Thoracic aorta endothelial cell (primary cell): ENCODE measurements at places on chromosomes 3 and 15. TPM values are rescaled to one million over a fixed set of nuclear protein-coding genes. Genes with fewer than 3 reads are reported as not detected.

The TIMP4 gene
- total RNA-seq: 0.14 TPM in 1 of 2 replicates, not detected in the other

The HIGD2B gene
- not detected in 2 replicates for total RNA-seq

The CKMT1B gene
- total RNA-seq: not detected in 2 replicates

The THSD4 gene
- 19.3 and 26.1 TPM in 2 replicates for total RNA-seq

The POTEB2 gene
- not detected in 2 replicates for total RNA-seq

The NR1I2 gene
- total RNA-seq: not detected in 2 replicates

The GBE1 gene
- 211 and 225 TPM in 2 replicates for total RNA-seq

The GOLGA8J gene
- not detected in 2 replicates for total RNA-seq

The SPESP1 gene
- total RNA-seq: 2.1 and 3.4 TPM in 2 replicates

The CAMKV gene
- not detected in 2 replicates for total RNA-seq

The MYO5C gene
- 8.1 and 11.7 TPM in 2 replicates for total RNA-seq

The DRD3 gene
- total RNA-seq: not detected in 2 replicates

The MEGF11 gene
- under 0.01 TPM in 1 of 2 replicates, not detected in the other for total RNA-seq

The GOLGA6L9 gene
- 2.8 and 2.9 TPM in 2 replicates for total RNA-seq

The SEMA3G gene
- 4.0 and 9.8 TPM in 2 replicates for total RNA-seq

The P2RY13 gene
- not detected in 2 replicates for total RNA-seq

The FRG2C gene
- total RNA-seq: not detected in 2 replicates

The ROPN1 gene
- not detected in 2 replicates for total RNA-seq

The SMCO1 gene
- not detected in 2 replicates for total RNA-seq

The ADGRG7 gene
- not detected in 2 replicates for total RNA-seq

The A4GNT gene
- not detected in 2 replicates for total RNA-seq

The NPHP3 gene
- total RNA-seq: 46.5 and 55.2 TPM in 2 replicates

The ZNF80 gene
- total RNA-seq: not detected in 2 replicates

The KY gene
- not detected in 2 replicates for total RNA-seq

The RTP1 gene
- total RNA-seq: 0.13 TPM in 1 of 2 replicates, not detected in the other

The GHRL gene
- total RNA-seq: not detected in 2 replicates

The CAMK1 gene
- 35.9 and 43.8 TPM in 2 replicates for total RNA-seq

The TGM5 gene
- total RNA-seq: not detected in 2 replicates

The EXD1 gene
- total RNA-seq: not detected in 2 replicates

The SLC28A2 gene
- not detected in 2 replicates for total RNA-seq

The ATRIP gene
- total RNA-seq: 13.1 and 13.6 TPM in 2 replicates

The GOLGA8N gene
- 1.9 and 3.0 TPM in 2 replicates for total RNA-seq

The PROS1 gene
- total RNA-seq: 14.6 and 15.6 TPM in 2 replicates

The ACTRT3 gene
- 5.3 and 5.6 TPM in 2 replicates for total RNA-seq

The TM6SF1 gene
- 20.4 and 42.3 TPM in 2 replicates for total RNA-seq

The KCNAB1 gene
- 0.40 and 47.5 TPM in 2 replicates for total RNA-seq

The ZNF445 gene
- 10.8 and 11.6 TPM in 2 replicates for total RNA-seq

The RCN2 gene
- 76.5 and 91.0 TPM in 2 replicates for total RNA-seq

The DPPA4 gene
- not detected in 2 replicates for total RNA-seq

The CNTN3 gene
- total RNA-seq: 1.1 and 2.3 TPM in 2 replicates

The ZNF620 gene
- total RNA-seq: 5.6 and 7.0 TPM in 2 replicates

The CPNE9 gene
- not detected in 2 replicates for total RNA-seq

The GOLGB1 gene
- 61.4 and 64.9 TPM in 2 replicates for total RNA-seq

The SLC9C1 gene
- total RNA-seq: 0.57 TPM in 1 of 2 replicates, not detected in the other

The CHRNA5 gene
- 15.2 and 19.1 TPM in 2 replicates for total RNA-seq

The PEX5L gene
- 0.72 TPM in 1 of 2 replicates, not detected in the other for total RNA-seq

The ERICH6 gene
- not detected in 2 replicates for total RNA-seq

The SSUH2 gene
- total RNA-seq: not detected in 2 replicates
